Cardiac muscle cell (in vitro differentiated cells and primary cell): ENCODE measurements at places on chromosomes 1 and 21. TPM values are rescaled to one million over a fixed set of nuclear protein-coding genes. Genes with fewer than 3 reads are reported as not detected.

DNA sequence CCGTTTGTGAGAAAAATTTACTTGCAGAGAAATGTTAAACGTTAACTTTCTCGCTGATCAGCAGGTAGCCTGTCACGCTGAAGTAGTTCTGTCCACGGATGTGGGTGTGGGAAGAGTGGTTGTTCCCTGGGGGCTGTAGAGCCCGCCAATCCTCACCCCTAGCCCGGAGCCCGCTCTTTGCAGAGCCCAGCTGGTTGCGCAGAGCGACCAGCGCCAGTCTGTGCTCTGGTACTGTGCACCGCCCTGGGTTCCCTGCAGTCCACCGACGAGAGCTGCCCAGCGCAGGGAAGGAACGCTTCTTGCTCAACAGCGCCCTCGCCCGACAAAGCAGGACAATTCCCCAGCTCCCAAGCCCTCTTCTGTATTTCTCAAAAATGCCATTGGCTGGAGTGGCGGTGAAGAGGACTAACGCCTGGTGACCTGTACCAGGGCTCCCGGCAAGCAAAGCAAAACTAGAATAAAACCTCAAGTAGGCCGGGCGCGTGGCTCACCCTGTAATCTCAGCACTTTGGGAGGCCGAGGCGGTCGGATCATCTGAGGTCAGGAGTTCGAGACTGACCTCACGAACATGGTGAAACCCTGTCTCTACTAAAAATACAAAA is 3.3 kb downstream of the RIPPLY3 start:
- peak; percentile 90 for DNase-seq

DNA sequence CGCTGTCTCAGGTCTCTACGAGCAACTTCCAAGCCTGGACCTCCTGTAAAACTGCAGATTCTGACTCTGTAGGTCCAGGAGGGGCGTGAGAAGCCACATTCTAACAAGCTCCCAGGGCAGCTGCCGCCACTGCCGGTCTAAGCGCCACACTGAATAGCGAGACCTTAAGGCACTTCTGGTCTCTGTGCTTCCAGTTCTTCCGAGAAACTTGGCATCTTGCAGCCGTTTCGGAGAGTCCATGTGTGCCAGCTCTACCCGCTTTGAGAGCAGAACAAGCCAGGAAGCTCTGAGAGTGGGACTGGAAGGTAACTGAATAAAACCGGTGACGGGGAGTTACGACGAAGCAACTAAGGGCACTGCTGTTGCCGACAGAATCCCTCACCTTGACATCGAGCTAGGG is 12.5 kb downstream of the AGT start:
- no peak for DNase-seq

DNA sequence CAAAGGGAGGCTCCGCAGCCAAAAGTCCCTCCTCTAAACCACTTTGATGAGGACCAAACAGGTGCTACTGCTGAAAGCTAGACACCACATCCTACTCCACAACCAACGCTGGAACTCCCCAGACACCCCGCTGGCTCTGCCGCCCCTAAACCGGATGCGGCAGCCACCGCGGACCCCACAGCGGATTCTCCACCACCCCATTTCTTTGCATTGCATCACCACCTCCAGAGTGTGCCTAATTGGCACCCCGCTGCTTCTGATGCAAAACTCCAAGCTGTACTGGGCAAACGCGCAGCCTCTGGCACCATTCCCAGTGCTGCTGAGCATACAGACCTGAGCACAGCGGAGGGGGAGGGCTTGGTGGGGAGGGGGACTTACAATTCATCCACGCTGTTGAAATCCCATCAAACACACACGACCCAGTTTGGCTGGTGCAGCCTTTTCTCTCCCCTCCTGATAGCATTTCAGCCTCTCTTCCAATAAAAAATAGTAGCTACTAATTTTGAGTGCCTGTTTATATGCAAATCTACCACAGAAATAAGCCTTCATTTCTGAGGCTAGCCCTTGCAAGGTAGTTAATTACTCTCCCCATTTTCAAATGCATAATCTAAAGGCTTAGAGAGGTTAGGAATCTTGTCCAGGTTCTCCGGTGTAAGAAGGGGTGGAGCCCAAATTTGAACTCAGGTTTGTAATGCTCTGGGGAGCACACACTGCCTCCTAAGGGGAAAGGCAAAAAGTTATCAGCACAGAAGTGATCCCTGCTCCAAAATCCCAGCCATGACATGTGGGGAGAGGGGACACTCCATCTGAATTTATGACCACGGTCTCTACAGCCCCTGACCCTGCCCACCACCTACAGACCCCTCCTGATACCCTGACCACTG is 12.2 kb upstream of the RGS16 start:
- DNase-seq: peak; percentile 57

GRCh38 chr1:167332503-167332902 is 111.8 kb downstream of the POU2F1 start:
- no peak for DNase-seq

GRCh38 chr21:42759594-42759927 is 106.1 kb downstream of the PDE9A start:
- no peak for DNase-seq

DNA sequence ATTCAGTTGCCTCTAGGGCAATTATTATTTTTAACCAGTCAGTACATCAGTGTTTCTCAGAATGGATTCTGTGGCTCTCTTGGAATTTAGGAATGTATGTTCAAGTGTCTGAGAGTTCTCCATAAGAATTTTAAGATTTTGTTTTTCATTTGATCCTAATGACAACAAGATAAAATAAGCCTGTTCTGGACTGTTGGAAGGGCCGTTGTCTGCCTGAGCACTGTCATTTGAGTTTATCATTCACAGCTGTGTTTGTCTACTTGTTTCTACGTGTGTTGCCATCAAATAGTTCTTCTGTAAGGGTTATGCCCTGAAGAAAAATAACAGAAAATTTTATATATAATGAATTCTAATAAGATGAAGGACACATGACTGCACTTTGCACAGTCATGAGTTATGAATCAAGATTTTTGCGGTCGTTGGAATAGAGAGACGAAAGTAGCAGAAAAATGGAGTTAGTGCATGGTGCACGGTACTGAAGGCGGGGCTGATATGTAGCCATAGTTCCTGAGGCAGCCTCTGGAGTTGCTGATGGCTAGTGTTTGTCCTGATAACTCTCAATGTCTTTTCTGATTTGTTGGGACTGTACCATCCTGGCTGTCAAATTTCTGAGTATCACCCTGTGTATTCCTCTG is 92.5 kb downstream of the NOS1AP start:
- no peak for DNase-seq

DNA sequence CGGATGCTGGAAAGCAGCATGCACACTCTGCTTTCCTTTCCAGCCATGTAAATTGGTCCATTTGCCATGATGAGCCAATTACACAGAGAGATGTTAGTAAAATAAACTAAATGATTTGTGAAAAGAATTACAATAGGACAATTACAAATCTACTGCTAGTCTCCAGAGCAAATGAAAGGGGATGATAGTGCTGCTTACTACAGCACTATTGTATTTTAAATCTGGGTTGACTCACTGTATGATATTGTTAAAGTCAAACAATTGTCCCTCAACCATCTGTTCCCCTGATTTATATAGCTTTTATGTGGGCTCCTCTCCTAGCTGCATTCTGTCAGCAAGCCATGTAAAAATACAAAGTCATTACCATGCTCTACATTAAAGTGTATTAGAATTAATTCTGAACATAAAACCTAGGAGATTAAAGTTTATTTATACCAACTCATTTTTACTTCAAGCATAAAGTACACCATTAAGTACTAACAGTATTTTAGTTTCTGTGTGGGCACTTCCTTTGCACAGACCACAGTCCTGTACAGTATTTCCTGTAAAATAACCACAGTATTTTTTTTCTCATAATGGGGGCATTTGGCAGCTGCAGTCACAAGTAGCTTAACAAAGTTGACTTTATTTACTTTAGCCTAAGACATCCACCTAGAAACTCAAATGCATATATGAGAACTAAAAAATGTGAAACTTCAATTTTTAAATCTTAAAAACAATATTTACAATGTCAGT is 135.8 kb downstream of the VAV3 start:
- no peak for DNase-seq

DNA sequence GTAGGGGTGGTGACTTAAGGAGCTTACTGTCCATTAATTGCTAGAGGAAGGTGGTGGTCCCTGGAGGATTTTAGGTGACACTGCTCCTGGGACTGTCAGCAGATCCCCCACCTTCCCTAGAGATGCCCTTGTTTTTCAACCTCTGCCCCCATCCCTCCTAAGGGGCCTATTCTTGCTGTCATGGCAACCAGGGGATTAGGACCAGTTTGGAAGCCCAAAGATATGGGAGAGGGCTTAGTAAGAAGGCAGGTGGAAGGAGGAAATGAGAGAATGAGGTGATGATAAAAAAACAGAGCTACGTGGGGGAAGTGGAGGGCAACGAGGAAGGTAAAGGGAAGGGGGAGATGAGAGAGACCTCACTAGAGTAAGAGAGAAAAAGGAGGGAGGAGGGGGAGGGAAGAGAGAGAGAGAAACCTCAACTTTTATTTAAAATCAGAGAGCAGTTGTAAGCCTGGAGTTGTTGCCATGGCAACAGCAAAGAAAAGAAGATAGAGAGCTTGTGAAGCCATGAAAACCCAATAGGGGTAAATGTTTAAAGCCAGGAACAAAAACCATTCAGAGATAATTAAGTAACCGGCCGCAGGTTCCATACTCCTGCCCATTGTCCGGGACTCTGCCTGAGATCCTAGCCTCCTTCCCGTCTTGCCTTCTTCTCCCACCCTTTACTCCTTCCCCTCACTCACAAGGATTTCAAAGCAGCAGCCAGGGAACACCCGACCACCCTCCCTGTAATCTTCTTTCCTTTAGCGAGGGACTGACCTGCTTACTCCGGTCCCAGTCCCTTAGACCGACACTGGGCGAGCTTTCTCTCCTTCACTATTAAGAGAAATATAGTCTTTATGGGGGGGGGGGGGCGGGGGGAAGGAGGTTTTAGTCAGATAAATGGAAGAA is 20.6 kb downstream of the KIRREL1 start:
- DNase-seq: peak; percentile 63

DNA sequence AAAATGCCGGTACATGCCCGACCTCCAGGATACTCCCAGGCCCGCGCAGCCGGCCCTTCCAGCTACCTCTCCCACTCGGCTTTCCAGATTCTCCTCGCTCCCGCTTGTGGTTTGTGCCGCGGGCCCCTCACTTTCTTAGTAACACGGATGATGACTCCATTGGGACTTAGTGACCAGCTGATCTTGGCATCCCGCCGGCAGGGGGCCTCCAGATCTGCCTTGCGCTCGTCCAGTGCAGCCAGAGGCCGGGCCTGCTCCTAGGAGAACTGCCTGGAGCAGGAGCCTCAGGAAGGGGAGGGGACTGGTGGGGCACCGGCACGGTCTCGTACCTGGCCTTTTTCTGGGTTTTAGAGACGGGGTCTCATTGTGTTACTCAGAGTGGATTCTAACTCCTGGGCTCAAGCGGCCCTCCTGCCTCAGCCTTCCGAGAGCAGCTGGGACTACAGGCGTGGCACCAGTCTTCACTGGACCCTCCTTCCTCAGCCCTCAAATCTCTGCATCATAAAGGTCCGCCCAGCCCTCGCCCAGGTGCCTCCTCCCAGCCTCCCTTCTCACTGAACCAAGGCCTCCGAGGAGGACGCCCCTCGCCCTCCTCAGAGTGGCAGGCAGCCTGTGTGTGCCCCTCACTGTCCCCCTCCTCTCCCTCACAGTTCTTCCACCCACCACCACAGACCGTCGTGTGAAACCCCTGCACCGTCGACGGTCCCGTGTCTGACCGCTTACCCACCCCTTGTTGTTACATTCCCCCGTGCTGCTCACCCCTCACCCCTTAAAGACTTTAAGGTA is 78.6 kb downstream of the SLC25A24 start:
- DNase-seq: peak; percentile 44

DNA sequence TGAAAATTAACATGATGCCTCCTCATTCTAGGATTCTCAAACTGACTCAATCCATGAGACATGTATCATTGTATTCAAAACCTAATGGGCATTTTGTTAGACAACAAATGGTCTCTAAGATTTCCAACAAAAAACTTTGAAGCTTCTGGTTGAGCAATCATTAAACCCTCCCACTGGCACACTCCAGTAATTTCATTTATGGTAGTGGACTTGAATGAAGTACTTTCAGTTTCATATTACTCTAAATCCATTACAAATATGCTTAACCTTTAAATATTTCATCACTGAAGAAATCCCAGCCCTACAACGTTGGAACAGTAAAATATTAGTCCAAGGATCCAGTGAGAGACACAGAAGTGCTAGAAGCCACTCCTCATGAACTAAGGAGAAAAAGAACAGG is 43.5 kb downstream of the GBP6 start:
- DNase-seq: no peak

The GPR61 gene
- 1.9 and 2.7 TPM in 2 replicates for polyA plus RNA-seq
